Activated CD8-positive, alpha-beta memory T cell treated with anti-CD3 and anti-CD28 coated beads for 1 hour (primary cell): ENCODE measurements at places on chromosomes 16 and 17.

- DNase-seq: no peak
Measured at GRCh38 chr17:7179317-7180254, at the start of gene ASGR1. Gene ASGR1 (minus strand): TSS chr17:7179370. CDS start chr17:7178563, 807 bp downstream.

DNA sequence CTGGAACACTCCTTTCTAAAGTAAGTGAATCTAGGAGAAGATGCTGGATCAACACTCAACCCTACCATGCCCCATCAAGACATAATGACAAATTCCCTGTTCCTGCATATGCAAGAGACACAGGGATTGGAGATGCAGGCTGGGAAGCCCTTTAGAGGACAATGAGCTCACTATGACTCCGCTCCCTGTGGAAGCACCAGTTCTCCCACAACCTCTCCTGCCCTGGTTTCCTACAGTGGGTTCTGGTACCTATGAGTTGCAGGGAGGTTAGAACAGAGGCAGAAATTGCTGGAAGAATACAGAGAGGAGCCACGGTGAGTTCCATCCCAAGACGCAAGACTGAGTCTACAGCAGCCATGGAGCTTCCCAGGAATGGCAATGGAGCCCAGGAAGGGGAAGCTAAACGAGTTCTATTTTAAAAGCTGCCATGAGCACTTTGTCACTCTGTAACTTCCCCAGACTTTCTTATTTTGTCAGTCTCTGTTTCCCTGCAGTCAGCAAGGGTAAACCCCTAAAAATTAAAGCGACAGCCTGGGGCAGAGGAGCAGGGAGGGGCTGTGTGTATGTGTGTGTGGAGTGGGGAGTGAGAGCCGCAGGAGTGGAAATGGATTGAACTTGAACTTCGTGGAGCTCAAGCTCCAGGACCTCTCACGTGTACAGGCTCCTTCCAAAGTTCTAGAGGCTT lies 42.3 kb upstream of the PIK3R6 start:
- DNase-seq: no peak

- DNase-seq: no peak
Measured at GRCh38 chr17:21289175-21289901, 4.8 kb downstream of the MAP2K3 start.

DNA sequence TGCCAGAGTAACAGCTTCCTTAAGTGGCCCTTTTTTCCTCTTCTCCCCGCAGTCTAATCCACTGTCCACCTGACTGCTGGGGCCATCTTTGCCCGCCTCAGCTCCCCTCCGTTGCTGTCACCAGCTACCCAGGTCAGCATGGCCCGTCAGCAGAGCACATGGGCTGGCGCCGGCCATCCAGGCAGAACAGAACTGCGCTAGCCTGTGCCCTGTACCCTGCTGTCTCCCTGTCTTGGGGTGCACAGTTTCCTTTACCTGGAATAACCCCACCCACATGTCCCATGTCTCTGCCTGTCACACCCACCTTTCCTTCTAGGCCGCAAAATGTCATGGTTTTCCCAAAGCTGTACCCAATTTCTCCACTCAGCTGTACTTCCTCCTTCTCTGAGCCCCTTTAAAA lies 55.7 kb downstream of the GNAO1 start:
- no peak for DNase-seq

GRCh38 chr16:88063211-88063773 lies 112.1 kb downstream of the BANP start:
- no peak for DNase-seq

- DNase-seq: no peak
Measured at GRCh38 chr16:82623241-82623640, 3.5 kb upstream of the CDH13 start.

DNA sequence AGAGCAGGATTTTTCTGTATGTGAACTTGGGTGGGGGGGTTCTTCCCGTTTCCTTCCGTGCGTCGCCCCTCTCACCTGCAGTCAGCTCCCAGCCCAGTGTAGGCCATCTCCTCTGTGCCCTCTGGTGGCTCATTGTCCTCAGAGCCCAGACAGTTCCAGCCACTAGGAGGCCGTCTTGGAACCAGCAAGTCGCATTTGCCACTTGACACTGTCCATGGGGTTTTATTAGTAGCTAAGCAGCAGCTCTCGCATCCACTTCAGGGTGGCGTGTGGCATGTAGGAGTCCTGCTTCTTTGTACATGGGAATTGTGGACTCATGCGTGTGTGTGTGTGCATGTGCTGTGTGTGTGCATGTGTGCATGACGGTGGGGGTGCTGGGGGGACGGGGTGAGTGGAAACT lies 74.0 kb downstream of the SEC14L1 start:
- DNase-seq: no peak

DNA sequence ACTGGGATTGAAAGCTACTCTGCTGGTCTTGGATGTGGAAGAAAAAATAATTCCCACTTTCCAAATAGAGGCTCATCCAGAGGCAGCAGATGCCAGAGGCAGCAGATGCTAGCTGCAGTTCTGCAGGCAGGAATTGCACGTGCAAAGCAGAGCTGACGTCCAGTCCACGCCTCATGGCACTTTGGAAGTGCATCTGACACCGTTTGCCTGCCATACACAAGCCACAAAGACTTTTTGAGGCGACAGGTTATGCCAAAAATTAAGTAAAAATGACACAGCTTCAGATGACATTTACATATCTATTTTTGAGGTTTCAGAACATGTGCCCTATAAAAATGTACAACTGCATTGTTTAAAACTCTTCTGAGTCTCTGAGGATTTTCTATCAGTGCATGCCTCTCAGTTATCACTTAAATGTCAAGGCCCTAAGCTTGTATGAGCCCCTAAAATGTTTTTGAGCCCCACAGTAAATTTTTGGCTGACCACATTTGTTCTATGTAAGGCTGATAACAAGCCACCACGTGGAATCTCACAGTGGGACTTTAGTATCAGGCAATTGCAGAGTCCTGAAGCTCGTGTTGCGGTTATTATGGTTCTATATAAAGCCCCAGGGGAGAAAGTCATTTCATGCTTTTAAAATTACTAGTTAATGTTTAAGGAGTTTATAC lies 239.2 kb downstream of the PRKCA start:
- no peak for DNase-seq

GRCh38 chr17:31582151-31582907 lies 190.9 kb downstream of the RAB11FIP4 start:
- DNase-seq: no peak

- DNase-seq: no peak
Measured at GRCh38 chr16:69831212-69832123, 69.3 kb downstream of the WWP2 start.

GRCh38 chr16:88907768-88908167 lies 41.3 kb upstream of the PABPN1L start:
- DNase-seq: no peak

GRCh38 chr17:34825102-34825501 lies 136.2 kb downstream of the CCT6B start:
- DNase-seq: no peak

- peak; percentile 21 for DNase-seq
Measured at GRCh38 chr16:4624827-4625559, 367 bp downstream of the MGRN1 start.

- DNase-seq: no peak
Measured at GRCh38 chr16:9661336-9662017, 520.8 kb downstream of the GRIN2A start.

GRCh38 chr17:31645351-31645750 lies 213.7 kb downstream of the COPRS start:
- DNase-seq: no peak

DNA sequence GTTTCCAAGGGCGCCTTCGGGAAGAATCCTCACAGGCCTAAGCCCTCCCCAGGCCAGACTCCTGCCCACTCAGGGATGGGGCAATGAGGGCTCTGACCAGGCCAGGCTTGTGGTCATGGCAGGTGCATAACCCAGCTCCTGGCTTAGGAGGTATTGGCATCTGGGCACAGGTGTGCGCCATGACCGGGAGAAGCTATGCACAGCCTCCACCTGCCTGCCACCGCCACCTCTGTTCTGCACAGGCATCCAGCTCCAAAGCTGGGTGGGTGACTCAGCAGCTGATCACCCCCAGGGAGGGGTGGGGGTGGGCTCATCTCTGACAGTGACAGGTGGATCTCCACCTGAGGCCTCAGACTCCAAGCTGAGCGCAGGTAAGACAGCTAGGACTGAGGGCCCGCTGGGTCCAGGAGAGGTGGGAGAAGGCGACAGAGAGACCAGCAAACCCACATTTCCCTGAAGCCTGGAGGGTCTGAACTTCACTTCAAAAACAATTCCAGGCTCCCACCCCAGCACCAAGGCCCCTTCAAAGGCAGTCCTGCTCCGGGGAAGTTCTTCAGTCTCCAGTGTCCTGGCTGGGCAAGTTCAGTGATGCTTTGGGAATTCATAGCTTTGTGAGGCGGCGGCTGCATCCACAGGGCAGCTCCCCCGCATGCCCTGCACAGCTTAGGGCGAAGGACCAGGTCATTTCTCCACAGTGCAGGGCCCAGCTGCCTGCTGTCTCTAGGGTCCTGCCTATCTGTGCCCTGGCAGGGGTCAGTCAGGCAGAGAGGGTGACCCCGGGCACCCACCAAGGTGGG lies 121.6 kb upstream of the SMURF2 start:
- no peak for DNase-seq

GRCh38 chr16:53518550-53519416 lies 15.8 kb upstream of the AKTIP start:
- peak; percentile 49 for DNase-seq

DNA sequence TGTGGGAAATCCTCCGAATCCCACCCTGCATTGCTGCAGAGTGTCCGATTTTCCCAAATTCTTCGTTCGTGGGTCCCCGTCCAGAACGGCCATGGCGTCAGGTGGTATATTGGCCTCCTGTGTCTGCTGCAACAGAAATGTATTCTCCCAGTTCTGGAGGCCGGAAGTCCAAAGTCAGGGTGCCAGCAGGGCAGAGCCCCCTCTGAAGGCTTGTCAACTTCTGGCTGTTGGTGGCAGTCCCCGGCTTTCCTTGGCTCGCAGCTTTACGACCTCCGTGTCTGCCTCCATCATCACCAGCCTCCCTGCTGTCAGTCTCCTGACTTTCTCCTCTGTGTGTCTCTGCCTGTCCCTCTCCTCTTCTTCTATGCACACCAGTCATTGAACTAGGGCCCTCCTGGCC lies 142.1 kb upstream of the FOXF1 start:
- no peak for DNase-seq

DNA sequence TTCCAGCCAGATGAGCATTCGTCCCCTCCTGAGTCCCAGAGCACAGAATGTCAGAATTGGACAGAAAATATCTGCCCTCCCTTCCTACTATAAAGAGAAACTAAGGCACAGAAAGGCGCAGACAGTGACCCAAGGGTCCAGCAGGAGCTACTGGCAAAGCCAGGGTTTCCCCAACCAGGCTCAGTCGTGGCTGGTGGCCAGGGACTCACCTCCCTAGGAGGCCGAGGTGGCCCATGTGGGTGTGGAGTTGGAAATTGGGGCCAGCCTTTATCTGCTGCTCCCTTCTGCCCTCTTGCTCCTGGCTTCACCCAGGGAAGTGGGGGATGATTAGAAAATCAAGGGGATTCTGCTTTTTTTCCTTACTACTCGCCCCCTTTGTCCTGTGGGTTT lies 1.1 kb downstream of the DRC7 start:
- no peak for DNase-seq

DNA sequence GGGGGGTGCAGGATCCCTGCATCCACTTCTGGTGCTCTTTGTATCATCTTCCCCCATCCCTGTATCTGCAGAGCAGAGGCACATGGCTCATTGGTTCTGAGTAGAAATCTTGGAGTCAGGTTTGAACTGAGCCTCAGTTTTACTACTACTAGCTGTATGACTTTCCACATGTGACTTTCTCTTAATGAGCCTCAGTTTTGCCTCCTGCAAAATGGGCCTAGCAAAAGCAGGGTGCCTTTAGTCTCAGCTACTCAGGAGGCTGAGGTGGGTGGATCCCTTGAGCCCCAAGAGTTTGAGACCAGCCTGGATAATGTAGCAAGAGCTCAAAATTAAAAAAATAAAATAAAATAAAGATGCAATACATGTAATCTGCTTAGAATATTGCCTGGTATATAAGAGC lies 81.4 kb downstream of the SDR42E1 start:
- DNase-seq: no peak

DNA sequence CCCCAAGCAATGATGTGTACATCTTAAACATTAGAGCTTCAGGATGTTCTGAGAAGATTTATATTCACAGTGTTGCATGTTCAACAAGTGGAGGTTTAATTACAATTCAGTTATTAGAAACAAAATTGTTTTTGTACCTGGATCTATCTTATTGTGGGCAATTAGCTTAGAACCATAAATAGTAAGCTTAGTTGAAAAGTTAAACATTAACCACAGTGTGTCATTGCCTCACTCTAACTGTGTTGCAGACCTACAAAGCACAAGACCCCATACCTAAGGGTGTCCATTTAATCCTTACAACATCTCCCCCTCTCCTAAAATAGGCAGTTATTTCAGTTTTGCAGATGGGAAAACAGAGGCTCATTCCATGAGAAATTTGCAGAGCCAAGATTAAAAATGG lies 632.0 kb upstream of the SOX9 start:
- DNase-seq: no peak

DNA sequence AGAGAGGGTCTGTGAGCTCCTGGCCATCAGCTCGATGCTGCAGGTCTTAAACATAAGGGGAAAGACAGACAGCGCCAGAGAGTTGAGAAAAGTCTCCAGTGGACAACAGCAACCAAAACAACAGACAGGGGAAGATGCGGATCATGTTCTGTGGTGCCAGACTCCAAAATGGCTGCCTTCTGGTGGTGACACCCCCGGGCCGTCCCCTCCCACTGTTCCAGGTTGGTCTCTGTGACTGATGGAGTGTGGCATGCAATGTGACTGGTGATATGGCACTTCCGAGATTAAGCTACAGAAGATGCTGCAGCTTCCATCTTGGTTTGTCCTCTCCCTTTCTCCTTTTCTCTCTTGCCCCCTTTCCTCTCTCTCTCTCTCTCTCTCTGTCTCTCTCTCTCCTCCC lies 40.4 kb upstream of the RBFOX3 start:
- no peak for DNase-seq

- no peak for DNase-seq
Measured at GRCh38 chr17:72411124-72411563, 290.3 kb downstream of the SOX9 start.

DNA sequence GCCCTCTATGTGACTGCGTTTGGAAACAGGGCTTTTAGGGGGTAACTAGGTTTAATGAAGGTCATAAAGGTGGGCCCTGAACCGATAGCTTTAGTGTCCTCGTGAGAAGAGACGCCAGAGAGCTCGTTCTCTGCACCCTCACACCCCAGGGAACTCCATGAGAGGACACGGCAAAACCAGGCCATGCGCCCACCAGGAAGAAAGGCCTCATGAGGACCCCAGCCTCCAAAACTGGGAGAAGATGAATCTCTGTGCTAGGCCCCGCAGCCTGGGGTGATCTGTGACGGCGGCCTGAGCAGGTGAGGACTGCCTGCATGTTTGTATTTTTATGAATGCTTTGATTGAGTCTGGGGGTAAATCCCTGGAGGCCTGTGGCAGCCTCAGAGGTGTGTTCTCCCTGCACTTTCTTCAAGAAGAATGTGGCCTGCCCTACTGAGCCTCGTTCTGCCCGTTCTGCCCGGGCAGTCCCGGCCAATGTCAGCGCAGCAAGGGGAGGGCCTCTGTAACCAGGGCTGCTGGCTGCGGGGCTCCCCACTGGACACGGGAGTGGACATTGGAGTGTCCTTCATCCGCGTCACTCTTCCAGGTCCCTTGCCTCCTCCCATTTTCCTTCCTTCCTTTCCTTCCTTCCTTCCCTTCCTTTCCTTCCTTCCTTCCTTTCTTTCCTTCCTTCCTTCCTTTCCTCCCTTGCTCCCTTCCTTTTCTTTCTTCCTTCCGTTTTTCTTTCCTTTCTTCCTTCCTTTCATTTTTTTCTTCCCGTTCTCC lies 6.8 kb upstream of the RNF213 start:
- no peak for DNase-seq

GRCh38 chr16:57022445-57022844 lies 33.1 kb downstream of the NLRC5 start:
- DNase-seq: no peak
